T1000 (cell line): ENCODE measurements at places on chromosomes 2 and 18.

- no peak for DNase-seq
Observed at GRCh38 chr2:136517716-136518115, 247.6 kb upstream of the THSD7B start.

GRCh38 chr2:200828572-200829257 is 17.0 kb downstream of the BZW1 start:
- no peak for DNase-seq

DNA sequence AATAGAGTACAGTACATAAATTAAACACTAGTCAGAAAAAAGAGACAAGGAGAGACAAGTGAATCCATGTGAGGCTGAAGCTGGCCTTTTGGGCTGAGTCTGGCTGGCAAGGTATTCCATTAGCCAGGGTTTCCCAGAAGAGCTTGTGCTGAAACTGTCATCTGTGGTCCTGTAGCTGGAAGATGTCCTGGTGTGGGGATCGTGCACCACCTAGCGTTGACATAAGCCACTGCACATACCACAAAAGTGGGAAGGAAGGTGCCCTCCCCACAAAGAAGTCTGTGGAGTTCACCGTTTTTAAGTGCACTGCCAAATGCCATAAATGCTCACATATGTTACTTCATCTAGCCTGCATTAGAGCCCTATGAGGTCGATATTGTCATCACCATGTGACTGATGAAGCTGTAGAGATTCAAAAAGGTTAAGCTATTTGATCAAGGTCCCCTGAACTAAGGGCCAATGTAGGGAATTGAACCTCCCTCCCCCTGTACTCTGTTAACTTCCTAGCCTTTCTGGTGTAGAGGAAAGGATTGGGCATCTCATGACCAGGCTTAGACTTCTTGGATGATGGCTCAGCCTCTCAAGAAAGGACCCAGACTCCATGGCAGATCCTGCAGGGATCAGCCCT is 31.9 kb upstream of the GALNT14 start:
- no peak for DNase-seq

GRCh38 chr2:98503481-98504105 is 58.9 kb downstream of the INPP4A start:
- DNase-seq: no peak

- no peak for DNase-seq
Observed at GRCh38 chr2:186125625-186126024, 360.4 kb upstream of the ZC3H15 start.

GRCh38 chr18:53322163-53322562 is 902.3 kb downstream of the MBD2 start:
- DNase-seq: no peak

DNA sequence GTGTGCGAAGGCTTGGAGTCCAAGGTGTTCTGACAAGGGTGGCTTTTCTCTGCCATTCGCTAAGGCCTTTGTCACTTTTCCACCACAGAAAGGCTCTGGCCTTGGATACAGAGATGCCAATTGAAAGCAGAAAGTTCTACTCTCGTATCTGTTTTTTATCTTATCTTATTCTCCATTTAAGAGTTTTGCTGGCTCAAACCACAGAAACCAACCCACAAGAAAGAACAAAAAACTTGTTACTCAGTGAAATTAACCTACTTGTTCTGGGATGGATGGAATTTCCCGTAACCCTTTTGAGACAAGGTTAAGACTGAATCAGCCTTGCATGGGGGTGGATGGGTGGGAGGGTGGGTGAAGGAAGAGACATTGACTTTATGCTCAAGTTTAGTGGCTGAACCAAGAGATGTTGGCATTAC is 221.7 kb downstream of the CDH20 start:
- DNase-seq: no peak

- no peak for DNase-seq
Observed at GRCh38 chr18:8910843-8911242, 191.7 kb upstream of the NDUFV2 start.

- DNase-seq: no peak
Observed at GRCh38 chr2:128513116-128513960, 194.7 kb upstream of the HS6ST1 start.

DNA sequence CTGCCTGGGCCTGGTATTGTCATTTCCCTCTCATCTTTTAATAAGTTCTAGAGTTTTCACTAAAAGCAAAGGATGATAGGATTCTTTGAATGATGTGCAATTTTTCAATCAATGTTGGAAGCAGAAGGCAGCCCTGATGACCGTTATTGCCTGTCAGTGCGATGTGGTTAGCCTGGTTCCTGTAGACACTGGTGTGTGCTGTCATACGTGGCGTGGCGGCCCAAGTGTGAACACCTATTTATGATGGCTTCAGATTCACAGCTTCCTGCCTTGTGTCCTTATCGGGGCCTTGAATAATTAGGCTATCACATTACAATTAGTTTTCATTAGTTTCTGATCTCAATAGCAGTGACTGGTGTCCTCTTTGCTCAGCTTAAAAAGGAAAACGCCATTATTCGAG is 218.5 kb downstream of the TPGS2 start:
- no peak for DNase-seq

DNA sequence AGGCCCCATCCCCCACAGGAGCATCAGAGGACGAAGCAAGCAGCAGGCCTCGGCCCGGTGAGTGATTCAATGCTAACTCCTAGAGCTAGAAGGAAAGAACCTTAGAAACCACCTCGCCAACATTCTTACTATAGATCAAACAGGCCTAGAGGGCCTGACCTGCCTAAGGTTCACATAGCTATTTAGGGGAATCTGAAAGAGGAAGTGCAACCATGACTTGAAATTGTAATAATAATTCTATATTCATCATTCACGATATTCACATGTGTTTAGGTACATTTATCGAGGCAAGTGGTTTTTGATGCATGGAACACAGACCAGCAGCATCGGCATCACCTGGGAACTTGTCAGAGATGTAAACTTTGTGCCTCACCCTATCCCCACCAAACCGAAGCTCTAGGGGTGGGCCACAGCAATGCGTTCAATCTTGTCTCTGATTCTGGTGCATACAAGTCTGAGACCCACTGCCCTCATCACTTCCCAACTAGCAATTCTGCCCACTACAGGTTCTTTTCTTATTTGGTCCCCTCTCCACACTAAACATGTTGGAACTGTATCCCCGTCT is 78.0 kb upstream of the DNMT3A start:
- no peak for DNase-seq

DNA sequence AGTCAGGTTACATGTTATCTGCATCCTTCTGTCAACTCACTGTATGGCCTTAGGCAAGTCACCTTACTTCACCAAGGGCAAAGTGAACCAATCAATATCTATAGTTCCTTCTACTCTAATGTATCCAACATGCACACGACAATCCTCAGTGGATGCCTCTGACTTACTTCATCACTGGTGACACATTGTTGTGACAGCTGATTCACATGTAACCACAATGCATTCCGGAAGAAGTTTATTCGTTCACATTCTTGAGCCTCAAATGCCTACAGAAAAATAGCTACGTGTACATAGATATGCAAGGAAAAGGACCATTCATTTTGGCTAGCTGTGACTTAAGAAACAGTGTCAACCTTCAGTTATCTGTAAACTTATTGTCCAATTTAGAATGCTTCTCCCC is 26.3 kb upstream of the EPG5 start:
- DNase-seq: peak; percentile 15

DNA sequence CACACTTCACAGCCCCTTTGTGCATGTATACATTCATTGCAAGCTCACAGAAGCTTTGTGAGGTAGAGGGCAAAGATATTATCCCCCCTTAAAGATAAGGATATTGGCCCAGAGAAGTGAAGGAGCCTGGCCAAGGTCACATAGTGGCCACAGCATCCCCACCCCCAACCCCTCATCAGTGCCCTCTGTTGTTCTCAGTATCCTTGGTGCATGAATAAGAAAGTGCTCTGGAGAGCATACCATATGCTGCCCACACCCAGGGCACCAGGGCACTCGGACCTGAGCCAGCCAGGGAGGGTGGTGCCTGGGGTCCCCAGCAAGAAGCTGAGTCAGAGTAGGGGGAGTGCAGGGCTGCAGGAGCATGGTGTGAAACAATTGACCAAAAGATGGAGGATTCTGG is 3.3 kb downstream of the DYSF start:
- DNase-seq: no peak

GRCh38 chr2:235866373-235866772 is 301.8 kb downstream of the GBX2 start:
- no peak for DNase-seq

GRCh38 chr2:50196775-50197480 is 835.0 kb downstream of the NRXN1 start:
- DNase-seq: no peak

DNA sequence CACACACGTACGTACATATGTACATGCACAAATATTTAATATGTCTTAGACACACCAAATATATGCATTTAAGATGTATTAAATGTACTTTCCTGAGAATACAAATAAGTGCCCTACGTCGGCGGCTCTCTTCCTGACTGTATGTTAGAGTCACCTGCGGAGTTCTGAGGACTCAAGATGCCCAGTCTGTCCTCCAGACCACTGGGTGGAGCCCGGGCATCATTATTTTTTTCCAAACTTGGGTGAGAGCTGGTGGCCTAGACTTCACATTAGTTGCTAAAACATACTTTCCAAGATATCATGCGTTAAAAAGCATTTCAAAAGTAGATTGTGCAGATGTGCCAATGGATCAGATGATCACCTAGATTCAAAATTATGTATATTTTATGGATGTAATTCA is 2.9 kb downstream of the IL18R1 start:
- DNase-seq: no peak

DNA sequence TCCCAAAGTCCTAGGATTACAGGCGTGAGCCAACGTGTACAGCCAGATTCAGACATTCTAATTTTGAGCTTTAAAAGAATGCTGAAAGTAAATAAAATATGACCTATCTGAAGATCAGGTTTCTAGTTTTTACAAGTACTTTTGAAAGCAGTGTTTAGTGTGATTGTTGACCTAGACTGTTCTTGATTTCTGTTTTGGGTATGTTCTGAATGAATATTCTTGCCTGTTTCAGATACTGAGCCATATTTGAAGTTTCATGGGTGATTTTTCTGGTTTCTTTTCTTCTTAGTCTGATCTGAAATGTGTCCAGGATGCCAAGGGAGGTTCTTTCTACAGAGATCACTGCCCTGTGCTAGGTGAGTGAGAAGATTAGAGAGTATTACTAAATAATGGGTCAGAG is 37.2 kb downstream of the MIB1 start:
- no peak for DNase-seq

DNA sequence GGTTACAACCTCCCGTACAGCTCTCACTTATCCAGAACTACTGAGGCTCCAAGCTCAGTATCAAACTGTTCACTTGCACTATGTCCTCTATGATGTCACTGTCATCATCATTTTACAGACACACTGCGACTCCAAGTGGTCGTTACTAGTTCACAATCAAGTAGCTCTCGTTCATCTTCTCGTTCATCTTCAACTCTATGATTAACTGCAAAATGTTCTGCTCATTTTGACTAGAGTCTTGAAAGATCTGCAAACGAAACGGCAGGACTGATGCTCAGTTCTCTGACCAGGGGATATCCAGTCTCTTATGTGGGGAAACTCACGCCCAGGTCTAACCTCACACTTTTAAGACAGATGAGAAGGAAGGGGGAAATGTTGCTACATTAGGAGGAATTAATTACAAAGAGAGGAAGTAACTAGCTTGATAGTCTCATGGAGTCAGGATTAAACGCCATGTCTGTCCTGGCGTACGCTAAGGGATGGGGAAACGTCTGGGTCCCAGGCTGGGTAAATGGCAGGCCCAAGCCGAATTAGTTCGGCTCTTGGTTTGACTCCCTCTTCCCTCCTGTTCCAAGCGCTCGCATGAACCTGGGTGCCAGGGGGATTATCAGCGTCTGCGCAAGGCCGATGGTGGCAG is 794 bp upstream of the CHCHD5 start:
- no peak for DNase-seq

DNA sequence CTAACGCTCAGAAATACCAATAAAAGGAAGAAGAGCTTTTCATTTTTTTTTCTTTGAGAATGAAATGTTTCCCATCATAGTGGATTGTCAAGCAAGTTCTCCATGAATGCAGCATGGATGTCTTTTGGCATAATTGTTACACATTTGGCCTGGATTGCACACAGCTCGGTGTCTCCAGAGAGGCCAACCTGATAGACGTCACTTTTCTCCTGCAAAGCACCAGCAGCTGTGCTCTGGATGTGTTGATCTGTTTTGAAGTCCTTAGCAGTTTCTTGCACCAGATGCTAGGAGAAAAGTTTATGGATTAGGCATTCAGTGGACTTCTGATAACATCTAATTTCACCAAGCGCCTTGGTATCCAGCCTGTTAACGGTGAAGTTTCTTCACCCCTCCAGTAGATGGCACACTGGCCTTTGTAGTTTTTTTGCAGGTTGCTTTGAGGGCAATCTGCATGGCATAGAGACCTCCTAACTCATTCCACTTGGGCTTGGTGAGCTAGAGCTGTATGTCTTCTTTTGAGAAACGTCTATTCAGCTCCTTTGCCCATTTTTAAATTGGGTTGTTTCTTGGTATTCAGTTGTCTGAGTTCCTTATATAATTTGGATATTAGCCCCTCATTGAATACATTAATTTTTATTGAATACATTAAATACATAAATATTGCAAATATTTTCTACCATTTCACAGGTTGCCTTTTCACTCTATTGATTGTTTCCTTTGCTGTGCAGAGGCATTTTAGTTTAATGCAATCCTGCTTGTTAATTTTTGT is 59.7 kb downstream of the PTH2R start:
- DNase-seq: no peak

- no peak for DNase-seq
Observed at GRCh38 chr18:67376372-67376771, 140.1 kb downstream of the DSEL start.

GRCh38 chr2:105857076-105857740 is 112.5 kb downstream of the NCK2 start:
- DNase-seq: no peak

DNA sequence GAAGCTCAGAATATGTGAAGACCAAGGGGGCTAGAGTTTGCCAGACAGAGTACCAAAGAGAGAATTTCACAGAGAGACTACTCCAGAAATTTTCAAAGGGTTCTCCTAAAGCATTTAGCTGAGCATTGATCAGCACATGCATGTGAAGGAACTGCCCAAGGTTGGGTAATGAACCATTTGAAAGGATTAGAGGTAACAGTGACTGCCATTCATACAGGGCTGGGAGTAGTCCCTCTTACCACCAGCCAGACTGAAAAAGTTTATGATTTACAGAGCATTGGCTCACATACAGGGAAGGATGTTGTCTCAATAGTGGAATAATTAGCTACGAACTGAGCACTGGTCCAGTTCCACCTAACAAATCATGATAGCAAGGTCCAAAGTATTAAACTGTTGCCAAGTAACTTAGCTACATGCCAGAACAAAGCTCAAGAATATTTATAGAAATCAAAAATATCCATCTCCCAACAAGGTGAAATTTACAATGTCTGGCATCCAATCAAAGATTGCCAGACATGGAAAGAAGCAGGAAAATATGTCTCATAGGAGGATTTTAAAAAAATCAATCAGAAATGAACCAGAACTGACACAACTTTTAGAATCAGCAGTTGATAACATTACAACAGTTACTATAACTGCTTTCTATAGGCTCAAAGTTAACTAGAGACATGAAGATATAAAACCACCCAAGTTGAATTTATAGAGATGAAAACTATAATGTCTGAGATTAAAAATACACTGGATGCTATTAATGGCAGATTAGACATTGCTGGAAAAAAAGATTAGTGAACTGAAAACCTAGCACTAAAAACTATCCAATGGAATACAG is 25.7 kb upstream of the RNF103 start:
- no peak for DNase-seq

- DNase-seq: no peak
Observed at GRCh38 chr2:81648370-81648769, 1343.8 kb upstream of the LRRTM1 start.
